ENCODE measurements at places on chromosomes 6 and 20.

DNA sequence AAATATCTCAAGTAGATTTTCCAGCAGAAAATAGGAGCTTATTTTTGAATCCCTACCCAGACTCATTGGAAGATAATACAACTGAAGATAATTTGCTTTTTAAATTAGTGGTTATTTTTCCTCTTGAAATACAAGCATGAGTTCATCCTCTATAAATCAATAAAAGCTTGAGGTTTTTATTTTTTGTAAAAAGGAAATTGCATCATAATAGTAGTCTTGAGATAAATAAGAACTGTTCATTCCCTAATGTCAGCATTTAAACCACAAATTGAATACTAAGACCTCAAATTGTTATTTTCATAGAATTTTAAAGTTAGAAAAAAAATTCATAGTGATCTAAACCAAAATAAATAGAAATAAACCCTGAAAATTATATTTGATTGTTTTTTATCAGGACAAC, 719.1 kb downstream of the CD109 start:
- DNase-seq = no peak

DNA sequence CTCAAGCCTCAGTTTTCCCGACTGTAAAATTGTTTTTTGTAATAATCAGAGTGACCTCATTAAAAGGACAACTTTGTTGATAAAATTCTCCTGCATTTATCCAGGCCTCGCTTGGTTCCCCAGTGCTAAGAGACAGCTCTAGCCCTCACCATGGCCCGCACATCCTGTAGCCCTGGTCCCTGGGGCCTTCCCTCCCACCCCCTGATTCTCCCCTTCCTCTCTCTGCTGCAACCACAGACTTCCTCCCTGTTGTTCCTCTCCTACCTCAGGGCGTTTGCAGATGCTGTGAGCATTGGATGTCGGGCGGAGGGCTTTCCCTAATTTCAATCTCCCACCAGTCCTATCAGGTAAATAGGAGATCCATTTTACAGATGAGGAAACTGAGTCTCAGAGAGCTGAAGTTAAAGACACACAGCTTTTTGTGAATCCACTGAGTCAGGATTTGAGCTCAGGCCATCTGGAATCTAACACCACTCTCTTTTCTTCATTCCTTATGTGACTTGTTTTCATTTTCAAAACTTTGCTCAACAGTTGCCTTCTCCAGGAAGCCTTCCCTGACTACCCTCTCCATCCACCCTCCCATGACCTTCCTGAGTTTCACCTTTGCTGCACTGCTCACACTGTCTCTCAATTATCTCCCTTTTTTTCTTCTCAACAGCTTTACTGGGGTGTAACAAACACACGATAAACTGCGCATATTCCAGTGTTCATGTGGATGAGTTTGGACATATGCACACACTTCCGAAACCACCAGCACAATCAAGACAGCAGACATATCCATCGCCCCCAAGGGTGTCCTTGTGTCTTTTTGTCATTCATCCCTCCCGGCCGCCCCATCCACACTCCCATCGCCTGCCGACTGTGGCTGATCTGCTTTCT, 107.1 kb downstream of the CEBPB start:
- DNase-seq = no peak

DNA sequence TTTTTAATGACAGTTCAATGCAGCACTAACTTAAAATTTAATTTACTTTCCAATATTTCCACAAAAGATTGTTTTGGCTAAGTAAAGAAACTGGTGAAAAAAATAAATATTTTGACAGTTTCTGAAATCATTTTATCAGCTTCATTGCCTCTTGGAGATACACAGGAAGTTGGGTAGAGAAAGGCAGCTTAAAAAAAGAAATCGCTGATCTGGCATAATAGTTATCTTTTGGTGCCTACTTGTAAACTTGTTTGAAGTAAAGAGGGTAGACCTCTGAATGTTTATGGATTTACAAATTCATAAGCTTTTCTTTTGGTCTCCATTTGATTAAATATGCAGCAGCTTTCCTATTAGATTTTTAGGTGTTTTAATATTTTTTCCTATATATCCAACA, 103.4 kb downstream of the RTN4IP1 start:
- DNase-seq = no peak

- DNase-seq = peak; percentile 86
These were observed 92.5 kb upstream of the AKAP12 start for GRCh38 chr6:151147118-151147832.

DNA sequence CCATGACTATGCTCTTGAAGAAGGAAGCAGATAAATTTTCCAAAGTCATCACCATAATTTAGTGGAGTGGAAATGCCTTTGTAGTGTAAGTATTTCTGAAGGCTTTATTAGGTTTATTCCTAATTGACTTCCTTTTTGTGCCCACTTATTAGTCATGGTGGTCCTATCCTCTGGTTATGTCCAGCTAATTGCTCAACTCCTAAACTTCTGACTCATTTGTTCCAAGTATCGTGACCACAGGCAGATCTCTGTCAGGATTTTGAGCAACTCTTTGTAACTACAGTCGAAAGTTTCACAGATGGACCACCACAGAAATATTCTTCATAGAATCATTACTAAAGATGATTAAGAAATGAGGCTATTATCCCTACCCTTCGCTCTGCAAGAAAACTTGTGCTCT, 315.6 kb upstream of the PTCHD4 start:
- DNase-seq = no peak

- DNase-seq = no peak
These were observed 70.6 kb downstream of the ATXN1 start for GRCh38 chr6:16690608-16691142.

- DNase-seq = no peak
These were observed 74.4 kb downstream of the MKKS start for GRCh38 chr20:10359621-10360040.

DNA sequence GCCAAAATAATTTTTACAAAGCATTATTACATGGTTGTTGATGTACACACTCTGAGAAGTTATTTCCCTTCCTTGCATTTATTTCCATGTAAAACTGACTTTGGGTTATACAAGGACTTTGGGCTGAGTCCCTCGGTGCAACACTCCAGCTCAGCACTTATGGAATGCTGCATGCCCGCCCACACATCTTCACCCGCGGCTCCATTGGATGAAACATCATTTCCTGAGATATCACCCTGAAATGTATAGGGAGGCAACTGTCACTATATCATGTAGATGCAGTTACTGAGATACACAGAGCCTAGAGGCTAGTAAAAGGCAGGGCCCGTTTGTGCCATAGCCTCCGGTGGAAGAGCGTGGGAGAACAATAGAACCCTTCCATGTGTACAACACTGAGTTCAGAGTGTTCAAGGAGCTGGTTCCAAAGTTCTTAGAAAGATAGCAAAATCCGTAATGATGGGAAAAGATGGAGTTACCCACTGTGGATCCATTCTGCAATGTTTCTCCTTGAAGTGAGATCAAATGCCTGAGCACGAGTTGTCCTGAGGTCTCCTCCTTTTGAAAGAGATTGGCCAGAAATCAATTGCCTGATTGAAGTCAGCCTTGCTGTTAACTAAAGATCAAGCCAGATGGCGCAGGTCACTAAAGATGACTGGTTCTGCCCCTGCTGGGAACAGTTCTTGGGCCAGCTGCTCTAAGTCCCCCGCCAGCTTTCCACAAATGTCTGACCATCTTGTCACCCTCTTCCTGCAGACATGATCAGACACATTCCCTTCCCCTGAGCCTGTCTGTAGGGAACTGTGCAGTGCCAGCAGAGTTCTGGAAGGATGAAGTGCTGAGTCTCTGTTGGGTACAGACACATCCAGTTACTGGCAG, 100.9 kb upstream of the IYD start:
- DNase-seq = no peak

DNA sequence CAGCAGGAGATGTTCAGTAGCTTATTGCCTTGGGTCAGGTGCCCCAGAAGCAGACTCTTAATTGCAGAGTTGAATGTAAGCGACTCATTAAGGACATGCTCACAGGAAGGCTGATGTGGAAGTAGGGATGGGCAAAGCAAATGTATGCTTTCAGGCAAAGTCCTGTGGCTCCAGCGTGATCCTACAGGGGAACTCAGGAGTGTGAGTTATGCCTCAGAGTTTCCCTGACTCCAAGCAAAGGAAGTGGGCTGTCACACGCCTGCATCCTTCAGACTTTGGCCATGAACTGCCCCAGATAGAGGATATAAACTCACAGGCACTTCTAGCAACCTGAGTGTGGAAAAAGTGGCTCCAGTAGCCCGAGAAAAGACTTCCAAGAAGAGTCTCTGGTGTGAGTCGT, 64.9 kb upstream of the ZNF133 start:
- no peak for DNase-seq

DNA sequence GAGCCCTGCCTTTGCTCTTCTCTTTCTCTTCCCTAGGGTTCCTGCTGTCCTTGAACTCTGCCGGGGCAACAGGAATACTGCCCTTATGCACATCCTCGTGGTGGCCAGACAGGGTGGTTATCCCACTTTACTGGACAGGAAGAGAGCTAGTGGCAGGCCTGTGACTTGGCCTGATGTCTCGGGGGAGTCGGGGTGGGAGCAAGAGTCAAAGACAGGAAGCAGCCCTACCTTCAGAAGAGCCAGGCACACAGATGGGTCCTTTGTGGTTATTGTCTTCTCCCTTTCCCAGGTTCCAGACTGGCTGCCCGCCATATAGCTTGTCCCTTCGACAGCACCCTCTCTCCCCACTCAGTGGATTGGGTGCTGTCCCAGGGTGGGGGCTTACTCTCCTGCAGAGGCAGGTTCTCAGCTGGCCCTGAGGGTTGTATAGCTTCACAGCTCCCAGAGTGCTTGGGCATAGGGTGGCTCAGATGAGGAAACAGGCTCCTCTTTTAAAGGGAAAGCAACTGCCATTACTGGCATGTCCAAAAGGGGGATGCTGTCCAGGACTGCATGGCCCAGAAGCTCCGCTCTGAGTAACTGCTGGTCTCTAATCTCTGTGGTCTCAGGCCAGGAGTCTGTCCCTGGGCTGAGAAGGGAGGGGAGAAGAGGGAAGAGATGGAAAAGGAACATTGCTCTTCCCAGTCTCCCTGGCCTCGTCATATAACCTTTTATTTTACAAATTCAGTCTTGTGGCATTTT, 17.3 kb downstream of the PLCG1 start:
- no peak for DNase-seq

- DNase-seq = no peak
These were observed 138.4 kb downstream of the PREX1 start for GRCh38 chr20:48689388-48689787.

DNA sequence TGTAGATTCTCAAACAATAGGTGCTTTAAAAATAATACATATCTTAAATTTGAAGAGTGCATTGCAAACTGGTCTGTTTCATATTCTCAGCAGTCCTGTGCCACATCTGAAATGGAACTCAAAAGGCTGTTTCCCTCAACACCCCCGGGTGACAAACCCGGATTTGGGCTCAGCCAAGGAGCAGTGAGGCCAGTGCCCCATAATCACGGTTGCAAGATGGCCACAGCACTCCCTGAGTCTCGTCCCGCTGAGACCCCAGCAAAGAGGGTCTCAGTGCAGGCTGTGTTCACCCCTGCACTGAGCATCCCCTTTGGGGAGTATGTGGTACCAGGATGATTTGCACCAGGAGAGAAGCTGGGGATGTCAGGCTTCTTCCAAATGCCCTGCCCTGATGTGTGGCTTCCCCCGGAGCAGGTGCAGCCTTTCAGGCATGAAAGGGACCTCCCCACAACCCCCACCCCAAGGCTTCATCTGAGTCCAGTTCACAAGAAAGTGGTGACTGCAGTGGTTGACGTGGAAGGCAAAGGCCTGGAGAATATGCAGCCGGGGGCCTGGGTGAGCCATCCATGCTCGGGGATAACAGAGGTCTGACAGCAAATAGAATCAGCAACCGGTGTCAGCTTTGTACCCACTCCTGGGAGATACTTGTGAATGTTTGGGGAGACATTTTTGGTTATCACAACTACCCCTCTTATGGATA, 202.9 kb downstream of the SYNDIG1 start:
- DNase-seq = no peak

DNA sequence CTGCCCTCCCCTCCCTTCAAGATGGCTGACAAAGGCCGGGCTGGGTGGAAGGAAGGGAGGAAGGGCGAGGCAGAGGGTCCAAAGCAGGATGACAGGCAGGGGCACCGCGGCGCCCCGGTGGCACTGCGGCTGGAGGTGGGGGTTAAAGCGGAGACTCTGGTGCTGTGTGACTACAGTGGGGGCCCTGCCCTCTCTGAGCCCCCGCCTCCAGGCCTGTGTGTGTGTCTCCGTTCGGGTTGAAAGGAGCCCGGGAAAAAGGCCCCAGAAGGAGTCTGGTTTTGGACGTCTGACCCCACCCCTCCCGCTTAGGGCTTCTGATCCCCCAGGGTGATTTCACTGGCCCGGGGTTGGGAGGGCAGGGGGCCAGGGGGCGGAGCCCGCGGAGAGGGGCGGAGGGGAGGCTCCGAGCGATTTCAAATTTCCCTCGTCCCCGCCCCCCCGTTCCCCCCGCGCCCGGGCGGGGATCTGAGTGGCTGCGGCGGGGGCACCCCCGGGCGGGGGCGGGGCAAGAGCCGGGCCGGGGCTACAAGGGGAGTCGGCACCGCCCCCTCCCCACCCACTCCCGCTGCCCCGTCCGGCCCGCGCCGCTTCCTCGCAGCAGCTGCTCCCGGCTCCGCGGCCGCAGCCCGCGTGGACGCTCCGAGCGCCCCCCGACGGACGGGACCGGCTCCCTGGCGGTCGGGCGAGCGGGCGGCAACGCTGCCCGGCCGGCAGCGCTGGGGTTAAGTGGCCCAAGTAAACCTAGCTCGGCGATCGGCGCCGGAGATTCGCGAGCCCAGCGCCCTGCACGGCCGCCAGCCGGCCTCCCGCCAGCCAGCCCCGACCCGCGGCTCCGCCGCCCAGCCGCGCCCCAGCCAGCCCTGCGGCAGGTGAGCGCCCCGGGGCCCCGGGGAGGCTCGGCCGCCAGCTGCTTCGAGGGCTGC, at the start of gene DNMT3B:
Gene DNMT3B, plus strand, starts transcription at position 555 of the 923 bp plus-strand sequence. CDS start 17,939 bp downstream, outside the sequence.
- peak; percentile 90 for DNase-seq

All from testis (tissue), 5 donors.